Epithelial cell of alveolus of lung (primary cell): ENCODE measurements at places on chromosomes 4 and X. TPM values are rescaled to one million over a fixed set of nuclear protein-coding genes. Genes with fewer than 3 reads are reported as not detected.

Gene SLC25A43
- total RNA-seq: 13.8 and 22.4 TPM in 2 replicates

Gene ARHGAP6
- 4.4 and 15.3 TPM in 2 replicates for total RNA-seq

Gene KANTR
- total RNA-seq: 1.8 and 10.6 TPM in 2 replicates

Gene PNMA3
- not detected in 2 replicates for total RNA-seq

Gene POF1B
- total RNA-seq: not detected in 2 replicates

Gene UGT2B15
- total RNA-seq: not detected in 2 replicates

Gene GCNA
- 0.26 and 4.2 TPM in 2 replicates for total RNA-seq

Gene ESX1
- 0.13 TPM in 1 of 2 replicates, not detected in the other for total RNA-seq

Gene CRMP1
- total RNA-seq: 4.9 and 16.0 TPM in 2 replicates

Gene COX18
- 28.6 and 33.0 TPM in 2 replicates for total RNA-seq

Gene ADH7
- not detected in 2 replicates for total RNA-seq

Gene TCP11X2
- total RNA-seq: not detected in 2 replicates

Gene GPR34
- not detected in 2 replicates for total RNA-seq

Gene JAKMIP1
- total RNA-seq: not detected in 2 replicates

Gene FSTL5
- 0.13 TPM in 1 of 2 replicates, not detected in the other for total RNA-seq

Gene ADAM29
- not detected in 2 replicates for total RNA-seq

Gene FLNA
- 745 and 2,487 TPM in 2 replicates for total RNA-seq

Gene PFKFB1
- total RNA-seq: under 0.01 TPM in 1 of 2 replicates, not detected in the other

Gene INTU
- total RNA-seq: 2.6 and 3.0 TPM in 2 replicates

Gene BTK
- not detected in 2 replicates for total RNA-seq

Gene BANK1
- 0.13 TPM in 1 of 2 replicates, not detected in the other for total RNA-seq

Gene ADRA2C
- not detected in 2 replicates for total RNA-seq

Gene CTAG1A
- not detected in 2 replicates for total RNA-seq

Gene KLHL15
- total RNA-seq: 4.3 and 9.5 TPM in 2 replicates

Gene ZXDA
- 2.6 and 3.5 TPM in 2 replicates for total RNA-seq

Gene BEX1
- 0.96 and 13.6 TPM in 2 replicates for total RNA-seq
